ENCODE measurements at places on chromosomes 13 and 19.
A peak's percentile ranks its signal among the peaks of the same experiment; 100 is the strongest.

GRCh38 chr19:36084231-36085009 lies 26.5 kb upstream of the OVOL3 start:
- DNase-seq: no peak

DNA sequence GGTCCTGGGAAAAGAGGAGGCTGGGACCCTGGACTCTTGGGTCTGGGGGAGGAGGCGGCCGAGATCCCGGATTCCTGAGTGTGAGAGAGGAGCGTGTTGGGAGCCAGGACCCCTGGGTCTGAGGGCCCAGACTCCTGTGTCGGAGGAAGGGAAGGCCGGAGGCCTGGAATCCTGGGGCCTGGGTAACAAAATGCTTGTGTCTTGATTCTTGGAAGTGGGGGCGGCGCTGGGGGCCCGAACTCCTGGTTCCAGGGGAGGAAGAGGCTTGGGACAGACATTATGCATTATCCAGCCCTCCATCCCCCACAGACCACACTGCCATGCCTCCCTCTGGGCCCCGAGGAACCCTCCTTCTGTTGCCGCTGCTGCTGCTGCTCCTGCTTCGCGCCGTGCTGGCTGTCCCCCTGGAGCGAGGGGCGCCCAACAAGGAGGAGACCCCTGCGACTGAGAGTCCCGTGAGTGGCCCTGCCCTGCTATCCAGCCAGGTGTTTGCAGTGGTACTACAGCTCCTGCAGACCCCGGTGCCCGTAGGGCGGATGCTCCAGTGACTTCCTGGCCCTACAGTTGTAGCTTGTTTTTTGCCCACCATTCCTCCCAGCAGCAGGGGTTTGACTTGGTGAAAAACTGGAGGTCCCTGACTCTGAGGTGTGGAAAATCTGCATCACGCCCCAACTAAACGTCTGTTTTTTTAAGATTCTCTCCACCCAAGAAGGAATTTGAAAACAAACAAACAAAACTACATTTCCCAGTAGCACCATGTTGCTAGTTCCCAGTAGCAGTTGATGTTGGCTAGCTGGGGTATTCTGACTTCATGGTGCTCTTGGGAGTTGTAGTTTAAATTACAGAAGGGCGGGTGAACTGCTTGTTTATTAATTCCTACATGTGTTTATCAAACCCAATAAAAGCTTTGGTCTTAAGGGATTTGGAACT lies 630 bp downstream of the NUCB1 start:
- peak; percentile 9 for DNase-seq

DNA sequence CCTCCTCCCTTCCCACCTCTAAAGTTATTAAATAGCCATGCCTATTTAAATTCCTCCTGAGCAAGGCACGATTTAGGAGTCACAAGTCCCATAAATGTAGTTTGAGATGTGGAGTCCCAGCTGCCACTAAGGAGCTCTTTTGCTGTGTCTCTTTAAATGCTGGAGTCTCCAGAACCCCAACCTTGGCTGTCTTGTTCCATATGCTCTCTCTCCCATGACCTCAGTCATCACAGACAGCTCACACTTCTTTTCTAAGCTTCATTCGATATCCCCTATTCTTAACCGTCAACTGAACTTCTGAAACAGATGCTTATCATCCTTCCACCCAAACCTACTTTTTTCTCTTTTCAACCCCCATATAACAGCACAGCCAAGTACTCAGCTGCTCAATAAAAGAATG lies 197.1 kb downstream of the VWA8 start:
- DNase-seq: no peak

DNA sequence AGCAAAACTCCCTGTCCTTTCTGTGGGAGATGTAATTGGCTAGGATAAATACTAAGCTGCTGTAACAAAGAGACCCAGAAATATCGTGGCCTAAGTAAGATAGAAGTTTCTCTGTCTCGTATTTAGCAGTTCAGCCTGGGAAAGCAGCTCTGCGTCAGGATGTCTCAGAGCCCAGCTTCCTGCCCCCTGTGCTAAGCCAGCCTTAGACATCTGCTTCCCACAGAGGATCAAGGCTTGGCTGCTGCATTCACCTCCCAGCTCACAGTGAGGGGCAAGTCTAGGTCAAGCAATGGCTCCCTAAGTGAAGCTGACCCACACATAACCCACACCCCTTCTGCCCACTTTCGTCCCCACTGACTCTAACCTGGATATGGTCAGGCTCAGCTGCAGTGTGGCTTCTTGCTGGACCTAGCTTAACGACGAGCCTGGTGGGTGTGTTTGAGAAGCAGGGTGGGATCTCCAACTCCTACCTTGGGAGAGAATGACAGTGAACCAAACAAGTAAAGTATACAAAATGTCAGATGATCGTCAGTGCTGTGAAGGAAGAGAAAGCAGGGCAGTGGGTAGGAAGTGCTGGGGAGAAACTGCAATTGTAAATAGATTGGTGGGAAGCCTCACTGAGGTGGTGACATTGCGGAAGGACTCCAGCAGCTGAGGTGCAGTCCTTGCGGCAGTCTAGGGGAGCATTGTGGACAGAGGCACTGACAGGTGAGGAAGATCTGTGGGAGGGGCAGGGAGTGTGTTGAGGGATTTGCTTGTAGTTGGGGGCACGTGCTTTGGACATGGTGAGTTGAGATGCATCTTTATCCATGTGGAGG lies 82.9 kb downstream of the TNFRSF19 start:
- DNase-seq: no peak

DNA sequence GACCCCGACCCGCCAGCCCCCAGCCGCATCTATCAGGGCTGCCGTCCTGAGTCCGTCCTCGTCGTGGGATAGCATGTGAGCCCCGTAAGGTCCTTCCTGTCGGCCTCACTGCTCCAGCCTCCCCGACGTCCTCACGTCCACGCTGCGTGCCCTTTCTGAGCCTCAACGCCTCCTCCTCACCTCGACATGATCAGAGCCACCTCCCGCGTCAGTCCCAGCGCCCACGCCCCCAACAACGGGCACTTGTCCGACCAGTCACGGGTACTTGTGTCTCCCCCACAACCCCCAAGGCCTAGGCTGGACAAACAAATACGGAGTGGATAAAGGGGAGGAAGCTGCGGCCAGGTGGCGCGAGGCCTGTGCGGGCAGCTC lies 665 bp downstream of the ZNF497 start:
- DNase-seq: peak; percentile 55

GRCh38 chr13:74132152-74132775 lies 1.9 kb downstream of the KLF12 start:
- DNase-seq: peak; percentile 52

DNA sequence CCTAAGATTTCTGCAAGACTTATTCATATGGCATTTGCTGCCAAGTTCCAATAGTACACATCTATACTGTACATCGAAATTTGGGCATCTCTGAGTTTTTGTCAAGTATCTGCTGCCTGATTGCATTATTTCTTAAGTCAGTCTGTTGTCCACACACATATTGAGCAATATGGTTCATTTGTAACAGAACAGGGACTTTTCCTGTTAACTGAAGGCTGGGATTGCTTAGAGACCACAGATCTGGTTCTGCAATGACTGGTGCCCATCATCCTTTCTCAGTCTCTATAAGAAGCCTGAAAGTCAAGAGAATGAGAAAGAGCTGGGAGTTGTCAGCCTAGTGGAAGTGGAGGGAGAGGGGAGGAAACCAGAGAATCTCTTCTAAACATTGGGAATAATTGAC lies 22.5 kb upstream of the MYCBP2 start:
- no peak for DNase-seq

- DNase-seq: no peak
Observed at GRCh38 chr13:95204231-95204765, 97.0 kb downstream of the ABCC4 start.

GRCh38 chr13:38103851-38104250 lies 234.3 kb upstream of the TRPC4 start:
- no peak for DNase-seq

GRCh38 chr19:46206176-46206575 lies 23.4 kb upstream of the IGFL1 start:
- no peak for DNase-seq

DNA sequence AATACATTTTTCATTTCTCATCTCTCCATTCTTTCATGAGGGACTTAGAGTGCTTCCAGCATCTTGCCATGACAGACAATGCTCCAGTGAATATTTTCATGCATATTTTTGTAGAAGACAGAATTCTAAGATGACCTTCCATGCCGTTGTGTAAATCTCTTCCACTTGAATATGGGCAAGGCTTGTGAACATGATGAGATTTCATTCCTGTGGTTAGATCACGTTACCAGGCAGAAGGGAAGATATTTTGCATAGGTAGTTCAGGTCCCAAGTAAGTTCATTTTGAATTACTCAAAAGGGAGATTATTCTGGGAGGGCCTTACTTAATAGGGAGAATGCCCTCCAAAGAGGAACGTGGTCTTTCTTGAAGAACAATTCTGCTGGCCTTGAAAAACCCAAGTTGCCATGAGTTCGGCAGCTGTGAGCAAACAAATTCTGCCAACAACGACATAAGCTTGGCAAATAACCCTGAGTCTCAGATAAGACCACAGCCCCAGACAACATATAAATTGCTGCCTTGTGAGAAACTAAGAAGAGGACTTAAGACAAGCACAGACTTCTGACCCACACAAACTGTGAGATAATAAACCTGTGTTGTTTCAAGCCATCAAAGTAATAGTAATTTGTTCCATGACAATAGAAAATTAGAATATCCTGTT lies 400.5 kb upstream of the GPC6 start:
- DNase-seq: no peak
